ENCODE measurements at places on chromosomes 5 and 9.

- DNase-seq, result no peak
Observed at GRCh38 chr9:33686942-33687341, 108.4 kb upstream of the PRSS3 start.

- no peak for DNase-seq
Observed at GRCh38 chr5:53479590-53480415, 626 bp upstream of the FST start.

DNA sequence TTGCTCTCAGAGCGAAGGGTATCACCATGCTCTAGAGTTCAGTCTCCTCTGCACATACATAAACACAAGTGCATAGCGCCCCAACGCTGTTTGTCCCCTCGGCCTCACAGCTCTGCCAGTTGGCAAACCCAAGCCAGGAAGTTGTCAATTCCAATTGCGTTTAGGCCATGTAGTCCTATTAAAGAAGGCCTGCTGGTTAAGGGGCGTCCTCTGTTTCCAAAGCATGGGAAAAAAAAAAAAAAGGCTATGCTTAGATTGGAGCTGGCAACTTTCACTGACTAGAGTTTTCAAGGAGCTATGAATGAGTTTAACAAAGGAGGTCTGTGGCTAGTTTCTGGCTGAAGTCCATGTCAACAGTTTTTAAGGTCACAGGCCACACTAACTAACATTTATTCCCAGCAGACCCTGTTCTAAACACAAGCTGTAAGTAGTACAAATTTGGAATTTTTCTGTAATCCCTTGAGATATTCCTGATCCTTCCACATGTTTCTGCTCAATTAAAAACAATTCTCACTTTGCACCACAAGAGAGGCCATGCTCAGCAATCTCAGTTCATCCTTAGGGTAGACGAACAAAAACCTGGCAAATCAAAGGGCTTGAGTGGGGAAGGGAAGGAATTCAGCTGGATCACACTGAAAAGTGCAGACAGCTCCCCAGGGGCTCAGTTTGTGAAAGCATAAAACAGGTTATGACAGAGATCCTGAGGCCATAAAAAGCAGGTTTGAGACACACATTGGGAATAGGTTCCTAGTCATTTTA, 187.7 kb downstream of the DENND1A start:
- DNase-seq, result no peak

- no peak for DNase-seq
Observed at GRCh38 chr5:123389794-123390193, 33.4 kb downstream of the CEP120 start.

- no peak for DNase-seq
Observed at GRCh38 chr9:122347348-122348287, 23.2 kb upstream of the PTGS1 start.

GRCh38 chr5:103260951-103261350, 2.4 kb downstream of the MACIR start:
- no peak for DNase-seq

DNA sequence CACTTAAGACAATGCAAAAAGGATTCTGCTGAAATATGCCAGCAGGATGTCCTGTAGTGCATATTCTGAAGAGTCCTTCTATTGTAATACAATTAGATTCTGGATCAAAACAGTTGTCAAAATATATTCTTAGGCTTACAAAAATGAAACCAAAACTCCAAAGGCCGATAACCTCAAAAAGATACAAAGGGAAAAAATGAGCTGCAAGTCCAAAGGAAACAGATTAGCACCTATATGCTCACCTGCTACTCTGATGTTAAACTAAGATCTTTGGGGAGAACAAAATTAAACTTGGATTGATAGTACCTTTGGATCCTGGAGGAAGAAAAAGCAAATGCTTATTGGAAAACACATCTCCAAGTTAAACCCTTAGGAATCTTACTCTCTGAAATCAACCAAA, 397.1 kb downstream of the SPATA31D1 start:
- DNase-seq, result no peak

DNA sequence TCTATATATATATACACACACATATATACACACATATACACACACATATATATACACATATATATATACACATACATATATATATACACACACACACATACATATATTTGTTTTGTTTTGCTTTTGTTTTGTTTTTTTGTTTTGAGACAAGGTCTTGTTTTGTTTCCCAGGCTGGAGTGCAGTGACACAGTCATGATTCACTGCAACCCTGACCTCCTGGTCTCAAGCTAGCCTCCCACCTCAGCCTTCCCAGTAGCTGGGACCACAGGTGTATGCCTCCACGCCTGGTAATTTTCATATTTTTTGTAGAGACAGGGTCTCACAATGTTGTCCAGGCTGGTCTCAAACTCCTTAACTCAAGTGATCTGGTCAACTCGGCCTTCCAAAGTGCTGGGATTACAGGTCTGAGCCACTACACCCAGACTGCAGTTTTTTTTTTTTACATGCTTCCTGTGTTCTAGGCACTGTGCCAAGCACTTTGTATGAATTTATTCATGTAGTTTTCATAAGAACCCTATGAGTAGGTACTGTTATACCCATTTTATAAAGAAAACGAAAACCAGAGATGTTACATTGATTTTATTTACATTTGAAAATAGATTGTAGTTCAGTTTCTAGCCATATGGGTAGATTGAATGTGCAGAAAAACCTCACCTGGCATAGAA, 120.7 kb downstream of the PBX3 start:
- no peak for DNase-seq

DNA sequence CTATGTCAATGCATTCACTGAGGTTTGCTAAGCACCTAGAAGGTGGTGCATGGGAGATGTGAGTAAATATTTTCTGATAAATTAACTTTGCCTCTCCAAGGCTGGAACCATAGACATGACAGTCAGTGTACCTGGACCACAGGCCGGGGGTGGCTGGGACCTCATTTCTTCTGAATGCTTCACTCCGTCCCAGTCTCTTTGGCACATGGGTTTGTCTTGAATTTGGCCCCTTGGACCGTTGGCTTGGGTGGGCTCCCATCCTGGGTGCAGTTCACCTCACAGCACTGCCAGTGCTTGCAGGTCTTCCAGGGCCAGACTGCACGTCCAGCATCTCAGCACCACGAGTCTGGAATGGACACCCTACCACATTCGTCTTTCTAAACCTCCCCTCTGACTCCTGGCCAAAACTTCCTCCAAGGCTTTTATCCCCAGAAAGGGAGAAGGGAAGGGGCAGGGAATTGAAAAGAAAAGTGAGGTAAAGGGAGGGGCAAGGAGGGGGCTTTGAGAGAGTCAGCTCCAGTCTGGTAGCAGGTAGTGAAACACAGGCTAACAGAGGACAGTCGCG, 267.8 kb downstream of the MED10 start:
- DNase-seq, result no peak

DNA sequence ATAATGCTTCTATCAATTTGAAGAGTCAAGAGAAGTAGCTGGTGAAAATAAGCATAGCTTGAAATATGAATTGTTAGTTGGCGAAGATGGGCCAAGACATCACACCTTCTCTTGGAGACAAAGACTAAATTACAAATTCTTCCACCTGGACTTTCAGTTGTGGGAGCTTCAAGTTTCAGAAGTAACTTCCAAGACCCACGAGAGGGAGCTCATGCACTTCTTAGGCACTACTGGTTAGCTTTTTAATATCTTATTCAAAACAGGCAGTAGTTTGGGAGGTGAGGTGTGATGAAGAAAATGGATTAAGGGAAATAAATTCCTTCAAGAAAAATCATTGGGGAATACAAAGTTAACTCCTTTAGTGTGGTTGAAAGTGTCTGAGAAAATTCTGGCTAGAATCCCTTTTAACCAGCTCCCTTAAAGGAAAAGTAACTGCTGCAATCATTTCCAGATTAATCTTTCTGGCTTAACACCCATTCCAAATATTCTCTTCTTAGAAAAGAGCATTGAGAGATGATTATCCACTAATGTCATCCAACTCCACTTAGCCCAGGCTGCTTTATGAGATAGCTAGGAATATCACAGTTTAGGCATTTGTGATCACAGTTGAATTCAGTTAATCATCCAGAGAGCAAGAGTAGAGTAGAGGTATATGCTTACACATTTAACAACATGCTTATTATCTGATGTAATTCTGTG, 139.5 kb upstream of the DMRTA1 start:
- DNase-seq, result no peak

GRCh38 chr5:136132087-136132486, 558 bp upstream of the SMAD5 start:
- DNase-seq, result no peak

DNA sequence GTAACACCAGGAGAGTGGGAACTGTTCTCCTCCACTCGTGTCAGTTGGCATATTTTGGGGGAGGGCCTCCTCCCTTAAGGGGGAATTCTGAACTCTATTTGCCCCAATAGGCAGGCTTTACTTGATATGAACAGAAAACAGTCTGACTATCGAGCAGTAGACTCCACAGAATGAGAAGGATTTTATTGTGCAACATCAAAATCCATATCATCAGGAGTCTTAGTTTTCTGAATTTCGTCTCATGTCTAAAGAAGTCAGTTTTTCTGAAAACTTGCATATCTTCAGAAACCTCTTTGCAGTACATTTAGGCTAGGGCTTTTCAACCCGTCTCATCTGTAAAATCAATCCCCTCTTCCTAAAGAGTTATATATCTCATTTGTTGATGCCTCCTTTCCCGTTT, 96.2 kb downstream of the AUH start:
- no peak for DNase-seq

GRCh38 chr9:126939821-126940221, 25.2 kb downstream of the RALGPS1 start:
- no peak for DNase-seq

DNA sequence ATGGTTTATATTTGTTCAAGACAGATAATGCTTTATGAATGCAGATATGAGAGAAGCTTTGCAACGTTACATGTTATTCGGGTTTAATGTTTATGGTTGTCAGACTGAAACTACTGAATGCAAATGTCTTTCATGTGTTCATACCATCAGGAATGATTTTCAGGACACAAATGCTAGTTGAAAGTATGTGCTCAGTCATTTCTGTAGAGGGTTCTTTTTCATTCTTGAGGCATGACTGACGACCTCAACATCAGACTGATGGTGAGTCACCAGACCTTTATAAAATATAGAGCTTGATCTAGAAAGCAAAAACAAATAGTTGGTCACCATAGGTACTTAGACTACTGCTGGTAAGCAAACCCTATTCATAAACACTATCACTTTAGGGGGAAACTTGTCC, 287.3 kb upstream of the NUDT12 start:
- no peak for DNase-seq

DNA sequence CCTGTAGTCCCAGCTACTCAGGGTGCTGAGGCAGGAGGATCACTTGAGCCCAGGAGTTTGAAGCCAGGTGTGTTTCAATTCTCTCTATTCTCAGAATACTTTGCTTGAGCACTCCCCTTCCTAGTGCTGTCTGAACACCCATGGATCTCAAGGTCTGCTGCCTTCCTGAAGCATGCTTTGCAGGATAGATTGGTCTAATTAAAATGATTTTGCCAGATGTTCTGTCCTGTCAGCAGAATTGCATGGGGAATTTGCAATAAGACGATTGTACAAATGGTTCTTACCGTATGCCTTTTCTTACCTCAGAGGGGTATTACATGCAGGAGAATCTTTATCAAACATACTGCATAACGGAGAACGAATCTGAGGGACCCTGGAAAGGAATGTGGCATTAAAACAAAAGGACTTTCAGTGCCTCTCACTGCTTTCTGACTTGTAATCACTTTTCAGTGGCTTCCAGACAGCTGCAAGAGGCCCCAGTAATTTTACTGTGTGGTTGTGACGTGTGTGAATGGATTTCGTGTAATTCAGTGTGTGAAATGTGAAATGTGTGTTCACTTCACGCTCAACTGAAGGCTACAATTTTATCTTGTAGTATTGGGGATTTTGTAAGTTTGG, 587.2 kb upstream of the SEMA6A start:
- no peak for DNase-seq

DNA sequence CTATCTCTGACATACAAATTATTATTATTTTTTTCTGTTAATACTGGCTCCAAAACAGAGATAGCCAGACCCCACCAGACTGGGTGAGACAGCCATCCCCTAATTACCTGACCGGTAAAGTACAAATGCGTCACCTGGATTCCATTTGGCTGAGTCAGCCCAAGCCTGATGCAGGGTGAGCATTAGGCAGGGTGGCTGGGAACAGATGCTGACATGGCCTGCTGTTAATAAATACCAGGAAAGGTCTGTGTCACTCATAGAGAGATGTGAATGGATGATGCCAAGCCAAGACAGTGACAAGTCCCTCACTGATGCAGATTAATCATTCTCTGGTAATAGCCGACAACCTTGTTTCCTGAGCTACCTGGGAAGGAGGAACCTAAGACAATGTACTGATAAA, 183.5 kb downstream of the TRIM32 start:
- no peak for DNase-seq

DNA sequence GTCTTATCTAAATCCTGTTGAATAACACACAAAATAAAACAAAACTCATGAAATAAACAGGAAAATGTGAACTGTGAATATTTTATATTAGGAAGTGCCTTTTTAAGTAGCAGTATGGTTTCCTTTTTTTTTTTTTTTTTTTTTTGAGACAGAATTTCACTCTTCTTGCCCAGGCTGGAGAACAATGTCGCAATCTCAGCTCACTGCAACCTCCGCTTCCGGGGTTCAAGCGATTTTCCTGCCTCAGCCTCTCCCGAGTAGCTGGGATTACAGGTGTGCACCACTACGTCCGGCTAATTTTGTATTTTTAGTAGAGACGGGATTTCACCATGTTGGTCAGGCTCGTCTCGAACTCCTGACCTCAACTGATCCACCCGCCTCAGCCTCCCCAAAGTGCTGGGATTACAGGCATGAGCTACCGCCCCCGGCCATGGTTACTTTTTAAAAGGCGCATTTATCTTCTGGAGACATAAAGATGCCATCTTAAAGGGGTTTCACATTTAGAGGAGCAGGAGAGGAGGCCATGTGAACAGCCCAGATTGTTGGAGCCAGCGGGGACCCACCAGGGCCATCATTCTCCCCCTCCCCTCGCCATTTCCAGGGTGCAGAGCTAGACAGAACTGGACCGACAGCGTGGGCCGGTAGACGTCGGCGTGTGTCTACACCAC, 64.1 kb downstream of the ROR2 start:
- DNase-seq, result no peak

DNA sequence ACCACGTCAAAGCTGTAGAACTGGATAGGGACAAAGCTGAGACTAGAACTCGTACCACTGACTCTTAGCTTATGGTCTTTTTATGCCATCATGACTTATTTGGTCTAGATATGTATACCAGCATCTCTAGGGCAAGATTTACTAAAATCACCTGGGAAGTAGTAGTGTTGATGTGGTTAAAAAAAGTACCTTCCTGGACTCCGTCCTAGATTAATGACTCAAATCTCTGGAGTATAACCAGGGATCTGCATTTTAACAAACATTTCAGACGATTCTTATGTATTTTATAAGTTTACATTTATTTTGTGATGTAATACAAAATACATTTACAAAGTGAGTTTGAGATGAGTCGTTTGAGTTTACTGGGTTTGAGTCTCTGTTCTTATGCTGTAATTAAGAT, 68.7 kb downstream of the ARHGAP26 start:
- DNase-seq, result no peak

- DNase-seq, result no peak
Observed at GRCh38 chr9:126154182-126154827, 172.3 kb upstream of the MVB12B start.
